ENCODE measurements at places on chromosomes 11 and 22. TPM values are rescaled to one million over a fixed set of nuclear protein-coding genes. Genes with fewer than 3 reads are reported as not detected.

DNA sequence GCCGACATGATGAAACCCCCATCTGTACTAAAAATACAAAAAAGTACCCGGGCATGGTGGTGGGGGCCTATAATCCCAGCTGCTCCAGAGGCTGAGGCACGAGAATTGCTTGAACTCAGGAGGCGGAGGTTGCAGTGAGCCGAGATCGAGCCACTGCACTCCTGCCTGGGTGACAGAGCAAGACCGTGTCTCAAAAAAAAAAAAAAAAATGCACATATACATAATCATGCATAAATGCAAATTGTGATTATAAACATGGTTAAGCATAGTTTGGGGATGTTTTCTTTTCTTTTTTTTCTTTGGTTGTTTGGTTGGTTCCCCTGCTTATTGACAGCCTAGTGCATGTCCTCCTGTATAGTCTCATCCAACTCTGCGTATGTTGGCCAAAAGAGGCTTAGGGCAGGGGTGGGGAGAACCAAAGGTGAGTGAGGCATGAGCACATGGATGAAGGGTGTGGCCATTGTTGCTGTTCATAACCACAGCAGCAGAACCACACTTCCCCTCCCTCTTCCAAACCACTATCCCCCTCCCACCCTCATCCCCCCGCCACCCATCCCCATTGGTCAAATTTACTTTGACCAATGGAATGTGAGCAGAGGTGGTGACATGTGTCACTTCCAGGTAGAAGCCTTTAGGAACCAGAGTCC, 6.9 kb upstream of the VPS37C start:
- no peak for DNase-seq

- no peak for DNase-seq
These were observed 108.9 kb downstream of the SGSM3 start for GRCh38 chr22:40479126-40479800.

GRCh38 chr22:22948651-22949571, 61.3 kb downstream of the IGLL5 start:
- DNase-seq, result no peak

CCDC15 gene
- total RNA-seq, result 2.9 TPM

CABP2 gene
- total RNA-seq, result not detected

DNA sequence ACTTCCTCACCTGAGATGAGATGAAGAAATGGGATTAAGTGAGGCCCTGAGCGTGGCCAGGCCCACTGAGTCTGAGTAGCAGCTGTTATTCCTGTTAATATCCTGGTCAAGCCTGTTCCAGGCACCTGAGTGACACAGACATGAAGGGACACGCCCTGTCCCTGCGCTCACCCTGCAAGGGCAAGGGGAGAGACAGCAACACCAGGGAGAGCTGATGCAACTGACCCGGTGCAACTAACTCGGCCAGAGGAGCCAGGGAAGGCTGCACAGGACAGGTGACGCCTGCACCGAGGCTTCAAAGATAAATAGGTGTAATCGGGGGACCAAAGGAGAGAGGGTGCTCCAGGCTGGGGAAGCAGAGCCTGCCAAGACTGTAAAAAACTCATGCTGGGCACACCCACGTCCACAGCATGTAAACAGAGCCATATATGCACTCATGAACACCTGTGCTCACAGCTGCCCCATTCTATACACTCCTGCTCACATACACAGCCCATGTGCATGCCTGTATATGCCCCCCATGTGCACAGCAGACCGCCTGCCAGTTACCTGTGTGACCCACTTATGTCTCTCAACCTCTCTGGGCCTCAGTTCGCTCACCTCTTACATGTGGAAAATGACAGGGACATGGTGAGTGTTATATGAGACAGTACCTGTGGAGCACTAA, 22.8 kb upstream of the GCAT start:
- no peak for DNase-seq

DNA sequence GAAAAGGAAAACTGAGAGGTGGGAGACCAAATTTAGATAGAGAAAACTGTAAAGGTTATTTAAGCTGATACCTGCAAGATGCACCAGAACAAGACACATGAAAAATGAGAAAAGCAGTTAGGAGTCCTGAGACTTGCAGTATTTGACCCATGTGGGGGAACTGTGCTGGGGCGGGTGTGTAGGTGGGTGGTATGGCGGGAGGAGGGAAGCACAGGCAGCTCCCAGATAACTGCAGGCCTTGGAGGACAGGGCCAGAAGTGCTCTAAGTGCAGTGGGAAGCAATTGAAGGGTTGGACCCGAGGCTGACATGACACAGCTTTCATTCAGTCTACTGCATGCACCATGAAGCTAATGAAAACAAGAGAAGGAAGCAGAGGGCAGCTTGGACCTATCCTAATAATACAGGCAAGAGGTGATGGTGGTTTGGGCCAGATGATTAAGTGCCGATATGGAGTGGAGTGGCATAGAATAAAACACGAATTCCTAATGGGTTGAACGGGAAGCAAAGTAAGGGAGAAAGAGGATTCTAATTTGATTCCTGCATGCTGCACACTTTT, 48.0 kb upstream of the ANO3 start:
- DNase-seq, result no peak

ALDH3B1 gene
- 22.1 TPM for total RNA-seq

GRCh38 chr11:76310832-76311595, 69.9 kb downstream of the THAP12 start:
- DNase-seq, result no peak

GAL3ST1 gene
- total RNA-seq, result not detected

GRCh38 chr11:111310088-111310487, 11.7 kb downstream of the POU2AF3 start:
- no peak for DNase-seq

CALCA gene
- not detected for total RNA-seq

GRCh38 chr22:49674479-49675050, 153.1 kb downstream of the BRD1 start:
- DNase-seq, result no peak

GRCh38 chr11:44005063-44005701, 42.6 kb upstream of the ACCSL start:
- peak; percentile 87 for DNase-seq

GRCh38 chr11:77202941-77203900, 75.2 kb downstream of the MYO7A start:
- DNase-seq, result no peak

DNA sequence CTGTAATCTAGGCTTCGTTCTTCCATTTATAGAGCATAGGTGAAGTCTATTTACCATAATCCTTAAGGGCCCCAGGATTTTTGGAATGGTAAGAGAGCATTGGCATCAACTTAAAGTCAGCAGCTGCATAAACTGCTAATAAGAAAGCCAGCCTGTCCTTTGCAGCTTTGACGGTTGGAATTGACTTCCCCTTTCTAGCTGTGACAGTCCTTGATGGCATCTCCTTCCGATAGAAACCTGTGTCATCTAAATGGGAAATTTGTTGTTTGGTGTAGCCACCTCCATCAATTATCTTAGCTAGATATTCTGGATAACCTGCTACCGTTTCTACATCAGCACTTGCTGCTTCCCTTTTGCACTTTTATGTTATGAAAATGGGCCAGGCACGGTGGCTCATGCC, 58.0 kb upstream of the GLYATL1B start:
- DNase-seq, result no peak

GRCh38 chr22:24459911-24460310, 32.5 kb downstream of the ADORA2A start:
- no peak for DNase-seq

IL17REL gene
- total RNA-seq, result not detected

CLCF1 gene
- total RNA-seq, result 20.6 TPM

GRCh38 chr11:50074161-50074560, 41.5 kb downstream of the OR4C45 start:
- DNase-seq, result no peak

DNA sequence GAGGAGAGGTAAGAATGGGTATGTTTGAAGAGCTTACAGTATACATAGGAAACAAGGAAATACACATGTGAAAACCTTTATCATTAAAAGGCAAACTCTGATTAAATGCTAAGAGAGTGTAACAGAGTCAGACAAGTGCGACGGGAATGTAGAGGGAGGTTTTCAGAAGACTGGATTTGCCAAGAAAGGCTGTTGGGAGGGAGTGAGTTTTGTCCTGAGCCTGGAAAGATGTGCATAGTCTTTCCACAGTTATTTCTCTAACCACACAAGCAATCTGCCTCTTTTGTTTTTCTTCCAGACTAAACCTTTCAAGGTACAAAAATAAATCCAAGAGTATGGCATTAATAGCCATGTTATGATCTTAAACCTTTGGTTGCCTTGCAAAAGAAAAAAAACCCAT, 170.9 kb downstream of the KIRREL3 start:
- DNase-seq, result no peak

DNA sequence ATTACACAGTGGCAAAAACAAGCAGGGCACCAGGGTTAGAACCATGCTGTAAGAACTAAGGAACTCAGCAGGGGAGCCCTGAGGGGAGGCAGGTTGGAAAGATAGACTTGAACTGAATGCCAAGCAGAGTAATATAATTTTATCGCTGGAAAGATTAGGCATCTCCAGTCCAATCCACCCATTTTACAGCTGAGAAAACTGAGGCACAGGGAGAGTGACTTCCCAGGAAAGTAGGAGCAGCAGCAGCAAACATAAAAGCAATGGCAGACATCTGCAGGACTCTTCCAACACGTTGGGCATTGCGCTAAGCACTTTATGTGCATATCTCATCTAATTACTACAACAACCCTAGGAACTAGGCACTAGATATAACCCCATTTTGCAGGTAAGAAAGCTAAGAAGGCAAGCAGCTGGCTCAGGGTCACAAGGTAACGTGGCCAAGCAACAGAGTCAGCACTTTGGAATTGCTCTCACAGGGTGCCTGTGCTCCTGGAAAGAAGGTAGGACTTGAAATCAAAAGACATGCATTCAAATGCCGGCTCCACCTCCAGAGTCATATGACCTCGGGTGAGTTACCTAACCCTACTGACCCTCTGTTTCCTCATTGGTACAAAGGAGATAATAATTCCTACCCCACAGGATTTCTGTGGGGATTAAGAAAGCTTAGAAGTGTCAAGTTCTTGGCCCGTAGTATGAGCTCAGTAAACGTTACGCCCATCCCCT, 215.3 kb downstream of the BARX2 start:
- DNase-seq, result peak; percentile 88

DNA sequence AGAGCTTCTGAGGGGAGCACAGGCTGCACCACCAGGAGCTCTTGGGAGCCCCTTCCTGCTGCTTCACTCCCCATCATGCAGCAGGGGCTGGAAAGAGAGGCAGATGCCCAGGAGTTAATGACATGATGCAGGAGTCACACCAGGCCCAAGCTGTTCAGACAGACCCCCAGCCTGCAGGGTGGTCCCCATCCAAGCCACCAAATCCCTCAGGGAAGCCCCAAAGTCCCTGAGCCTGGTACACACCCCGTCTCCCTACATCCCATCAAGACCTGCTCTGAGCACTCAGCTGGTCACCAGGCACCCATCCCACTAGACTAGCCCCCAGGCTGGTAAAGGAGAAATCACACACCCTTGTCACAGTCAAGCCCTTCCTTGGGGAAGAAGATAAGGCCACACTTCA, 11.3 kb downstream of the CYB561A3 start:
- no peak for DNase-seq

- DNase-seq, result no peak
These were observed 53.4 kb downstream of the LIF start for GRCh38 chr22:30193031-30193775.

- DNase-seq, result no peak
These were observed 844.0 kb downstream of the TBC1D22A start for GRCh38 chr22:47606426-47606825.

PLAAT4 gene
- total RNA-seq, result 43.5 TPM

C11orf16 gene
- not detected for total RNA-seq

SCN3B gene
- 3.2 TPM for total RNA-seq

GRCh38 chr11:78731027-78731426, 156.4 kb upstream of the NARS2 start:
- no peak for DNase-seq

DNA sequence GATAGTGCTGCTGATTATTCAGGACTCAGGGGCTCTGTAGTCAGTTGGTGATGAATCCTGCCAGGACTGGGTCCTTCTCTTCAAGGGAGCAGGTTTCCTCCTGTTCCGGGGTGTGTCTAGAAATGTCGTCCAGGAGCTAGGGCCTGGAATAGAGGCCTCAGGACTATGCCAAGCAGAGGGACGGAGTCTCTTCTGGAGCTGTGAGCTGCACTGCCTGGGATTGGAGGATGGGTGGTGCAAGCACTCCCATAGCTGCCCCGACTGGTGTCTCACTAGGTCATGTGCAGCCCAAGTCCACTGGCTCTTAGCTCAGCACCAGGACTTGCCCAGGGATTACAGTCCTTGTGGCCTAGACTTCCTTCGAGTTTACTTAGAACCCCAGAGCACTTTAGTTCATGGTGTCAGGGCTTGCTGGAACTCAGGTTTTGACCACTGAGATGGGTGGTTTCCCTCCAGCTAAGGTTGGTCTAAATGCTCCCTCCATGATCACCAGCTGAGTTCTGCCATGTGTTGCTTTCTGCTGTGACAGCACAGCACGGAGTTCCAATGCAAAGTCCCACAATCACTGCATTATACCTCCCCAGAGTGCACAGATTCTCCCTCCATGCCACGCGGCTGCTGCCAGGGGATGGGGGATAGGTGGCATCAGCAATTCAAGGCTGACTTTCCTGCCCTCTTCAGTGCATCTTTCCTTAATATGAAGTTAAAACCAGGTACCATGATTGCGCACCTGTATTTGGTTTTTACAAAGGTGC, 42.6 kb upstream of the SHANK2 start:
- DNase-seq, result peak; percentile 74

GRCh38 chr11:47188259-47188658, 2.0 kb upstream of the PACSIN3 start:
- DNase-seq, result no peak

BATF2 gene
- total RNA-seq, result not detected

DNA sequence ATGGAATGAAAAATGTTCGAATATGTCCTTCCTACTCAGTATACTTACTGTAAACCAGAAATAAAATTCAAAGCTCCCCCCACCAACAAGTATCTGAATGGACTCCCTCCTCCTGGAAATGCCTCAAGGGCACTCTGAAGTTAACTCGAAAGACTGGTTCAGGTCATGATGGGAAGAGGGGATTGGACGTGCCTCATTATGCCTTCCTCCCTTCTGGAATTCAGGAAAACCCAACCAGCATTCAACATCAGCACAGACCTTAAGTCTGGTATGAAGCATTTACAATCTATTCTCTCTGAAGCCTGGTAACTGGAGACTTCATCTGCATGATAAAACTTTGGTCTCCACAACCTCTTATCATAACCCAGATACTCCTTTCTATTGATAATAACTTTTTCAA, 428.3 kb upstream of the RAG2 start:
- no peak for DNase-seq

DNA sequence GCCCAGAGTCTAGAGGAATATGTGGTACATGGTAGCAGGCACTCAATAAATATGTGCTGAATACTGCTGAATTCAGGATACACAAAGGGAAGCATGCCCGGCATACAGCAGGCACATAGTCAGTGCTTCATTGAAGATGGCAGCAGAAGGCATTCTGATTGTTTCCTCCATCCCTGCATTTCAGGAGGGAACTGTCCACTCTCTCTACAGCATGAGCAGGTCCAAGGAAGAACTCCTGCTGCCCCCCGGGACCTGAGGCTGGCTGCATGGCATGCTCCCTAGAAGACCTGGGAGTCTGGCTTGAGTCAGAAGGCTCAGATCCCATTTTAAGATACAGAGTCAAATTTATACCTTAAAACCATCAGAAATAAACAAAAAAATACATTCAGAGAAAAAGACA, 319.3 kb upstream of the NARS2 start:
- DNase-seq, result no peak

- no peak for DNase-seq
These were observed 119.8 kb downstream of the CSTPP1 start for GRCh38 chr11:47056261-47056915.

UEVLD gene
- 21.4 TPM for total RNA-seq
